ENCODE measurements at places on chromosomes 6 and 20.

- peak; percentile 48 for DNase-seq
Observed at GRCh38 chr6:142482249-142482648, 180.4 kb downstream of the ADGRG6 start.

GRCh38 chr6:89144354-89144906, 1.4 kb upstream of the PM20D2 start:
- DNase-seq = peak; percentile 64

DNA sequence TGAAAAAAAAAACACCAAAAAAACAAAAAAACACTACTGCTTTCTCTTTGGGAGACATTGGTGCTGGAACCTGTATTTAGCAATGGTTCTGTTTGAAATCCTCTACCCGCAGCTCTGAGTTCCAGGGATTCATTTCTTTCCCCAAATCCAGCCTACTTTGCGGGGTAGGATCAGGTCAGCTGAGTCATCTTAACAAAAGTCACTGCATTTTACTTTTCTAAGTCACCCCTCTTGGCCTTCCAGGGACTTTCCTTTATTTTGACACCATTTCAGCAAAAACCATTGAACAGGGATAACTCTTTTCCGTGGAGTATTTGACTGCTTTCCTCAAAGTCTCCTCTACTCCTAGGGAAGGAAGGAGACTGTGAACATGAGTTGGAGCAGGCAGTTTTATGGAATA, 837.6 kb downstream of the MAFB start:
- DNase-seq = no peak

DNA sequence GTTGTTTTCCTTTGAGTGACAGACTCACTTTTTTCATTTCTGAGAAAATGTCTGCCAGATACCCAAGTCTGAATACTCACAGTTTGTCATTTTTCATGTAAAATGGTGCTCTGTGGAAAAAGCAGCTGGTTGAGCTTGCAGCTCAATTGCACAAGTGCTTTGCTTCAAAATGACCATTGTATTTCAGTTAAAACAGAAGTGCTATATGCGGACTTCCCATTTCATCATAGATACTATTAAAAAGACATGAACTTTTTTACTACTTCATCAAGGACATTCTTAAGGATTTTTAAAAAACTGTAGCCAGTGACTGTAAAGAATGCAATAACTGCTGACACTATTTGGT, 61.5 kb downstream of the KCNS1 start:
- peak; percentile 42 for DNase-seq

- DNase-seq = no peak
Observed at GRCh38 chr6:108209738-108210137, 43.9 kb downstream of the NR2E1 start.

DNA sequence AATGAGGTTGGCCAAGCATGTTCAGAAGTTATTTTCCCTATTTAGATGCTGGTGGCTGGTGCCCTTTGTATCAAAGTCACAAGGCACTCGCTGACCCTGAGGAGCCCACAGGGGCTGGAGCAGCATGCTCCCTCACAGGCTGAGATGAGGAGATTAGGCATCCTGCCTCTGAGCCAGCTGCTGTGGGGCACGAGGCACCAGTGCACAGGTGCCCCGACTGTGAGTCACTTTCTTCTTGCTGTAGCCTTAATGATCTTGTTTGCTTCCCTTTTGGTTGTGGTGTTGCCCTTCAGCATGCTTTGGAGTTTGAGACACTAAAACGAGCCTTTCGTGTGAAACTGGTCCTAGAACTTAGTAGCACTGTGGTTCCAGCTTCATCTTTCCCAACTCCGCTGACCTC, 4.3 kb downstream of the PSMG4 start:
- DNase-seq = no peak

GRCh38 chr6:25788305-25788922, 33.9 kb downstream of the SLC17A4 start:
- DNase-seq = peak; percentile 53

- no peak for DNase-seq
Observed at GRCh38 chr6:149266659-149267058, 50.9 kb upstream of the TAB2 start.

DNA sequence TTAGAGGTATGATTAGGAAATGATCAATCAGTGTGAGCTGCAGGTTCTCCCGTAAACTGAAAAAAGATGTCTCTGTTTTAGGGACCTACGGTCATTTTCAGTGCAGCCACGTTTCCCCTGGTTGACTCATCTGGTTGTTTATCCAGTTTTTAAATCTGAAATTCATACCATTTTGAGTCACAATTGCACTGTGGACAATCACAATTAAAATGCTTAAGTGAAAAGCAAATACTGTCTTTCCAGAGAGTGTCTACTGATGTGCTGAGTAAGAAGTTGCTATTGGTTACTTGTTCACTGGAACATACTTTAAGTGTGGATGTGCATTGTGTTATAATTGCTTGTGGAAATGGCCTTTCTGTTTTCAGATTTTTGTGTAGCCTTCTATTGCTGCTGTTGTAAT, 305.1 kb upstream of the SASH1 start:
- no peak for DNase-seq

DNA sequence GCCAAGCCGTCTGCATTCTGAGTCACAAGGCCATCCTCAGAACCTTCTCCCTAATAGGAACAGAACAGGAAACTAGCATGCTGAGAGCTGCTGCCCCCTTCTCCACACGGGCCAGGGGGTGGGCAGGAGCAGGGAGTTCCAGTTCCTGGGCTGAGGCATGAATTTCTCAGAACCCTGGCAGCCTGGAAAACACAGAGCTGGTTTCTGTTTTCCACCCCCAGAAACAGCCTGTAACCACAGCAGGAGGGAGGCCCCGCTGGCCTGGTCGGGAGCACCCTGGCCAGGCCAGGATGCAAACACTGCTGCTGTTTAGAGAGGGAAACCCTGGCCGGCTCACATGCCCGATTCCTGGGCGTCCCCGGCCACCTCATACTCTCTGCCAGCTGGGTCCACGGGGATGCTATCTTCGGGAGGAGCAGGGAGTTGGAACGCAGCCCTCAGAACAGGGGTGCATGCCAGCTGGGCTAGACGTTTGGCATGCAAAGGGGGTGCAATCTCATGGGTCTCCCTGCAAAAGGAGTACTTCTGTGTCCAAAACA, 130.1 kb downstream of the NFATC2 start:
- DNase-seq = no peak

DNA sequence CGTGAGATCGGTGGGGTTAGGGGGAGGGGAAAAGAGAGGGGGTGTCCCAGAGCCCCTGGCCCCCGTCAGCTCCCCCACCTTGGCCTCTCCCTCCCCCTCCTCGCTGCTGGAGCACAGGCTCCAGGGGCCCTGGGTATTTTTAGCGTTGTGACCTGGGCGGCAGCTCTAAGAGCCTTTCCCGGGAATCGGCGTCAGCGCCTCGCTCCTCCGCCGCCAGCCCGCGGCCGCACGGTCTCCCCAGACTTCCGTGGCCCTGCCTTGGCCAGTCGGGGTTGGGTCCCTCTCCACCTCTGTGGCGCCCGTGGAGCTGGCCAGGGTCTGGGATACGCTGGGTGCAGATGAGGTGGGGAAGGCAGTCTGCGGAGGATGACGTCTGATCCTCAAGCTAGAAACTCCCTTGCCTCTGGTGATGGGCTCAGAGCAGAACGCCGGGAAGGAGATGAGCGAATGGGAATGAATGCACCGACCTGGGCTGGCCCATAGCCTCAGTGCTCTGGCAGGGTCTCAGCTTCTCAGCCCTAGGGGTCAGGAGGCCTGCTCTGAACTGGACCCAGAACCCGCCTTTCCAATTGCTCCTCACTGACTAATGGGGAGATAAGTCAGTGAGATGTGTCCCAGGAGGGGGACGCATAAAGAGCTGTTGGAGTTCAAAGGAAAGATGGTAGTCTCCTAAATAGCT, 883 bp upstream of the DBNDD2 start:
- no peak for DNase-seq

DNA sequence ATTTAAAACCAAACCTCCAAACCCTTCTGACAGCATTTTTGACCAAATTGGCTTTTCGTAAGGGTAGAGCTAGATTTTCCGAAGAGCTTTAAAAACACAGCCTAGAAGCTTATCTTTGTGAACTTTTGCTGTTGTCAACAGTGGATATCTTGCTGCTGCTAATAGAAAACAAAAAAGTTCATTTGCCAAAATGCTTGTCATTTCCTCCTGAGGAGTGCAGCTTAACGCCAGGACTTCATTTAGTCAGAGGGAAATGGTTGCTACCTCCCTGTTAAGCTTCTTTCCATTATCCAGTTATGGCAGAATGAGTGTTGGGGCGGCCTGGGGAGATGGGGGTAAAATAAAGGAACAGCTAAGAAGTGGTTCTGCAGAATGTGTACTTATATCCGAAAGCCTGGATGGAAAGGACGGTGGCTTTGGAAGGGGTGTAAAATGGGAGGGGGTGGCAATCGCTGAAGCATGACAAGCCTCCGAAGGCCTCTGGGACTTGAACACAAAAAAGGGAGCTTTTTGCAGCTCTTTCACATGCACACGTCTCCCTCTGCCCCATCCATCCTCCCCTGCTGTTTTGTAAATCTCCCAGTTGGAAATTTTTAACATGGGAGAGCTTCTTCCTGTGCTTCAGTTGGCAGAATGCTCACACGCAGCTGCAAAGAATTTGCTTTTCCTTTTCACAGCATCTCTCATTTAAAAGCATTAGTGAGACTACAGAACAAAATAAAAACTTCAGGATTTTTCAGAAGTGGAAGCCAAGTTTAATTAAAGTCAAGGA, 22.5 kb downstream of the JARID2 start:
- DNase-seq = peak; percentile 66

DNA sequence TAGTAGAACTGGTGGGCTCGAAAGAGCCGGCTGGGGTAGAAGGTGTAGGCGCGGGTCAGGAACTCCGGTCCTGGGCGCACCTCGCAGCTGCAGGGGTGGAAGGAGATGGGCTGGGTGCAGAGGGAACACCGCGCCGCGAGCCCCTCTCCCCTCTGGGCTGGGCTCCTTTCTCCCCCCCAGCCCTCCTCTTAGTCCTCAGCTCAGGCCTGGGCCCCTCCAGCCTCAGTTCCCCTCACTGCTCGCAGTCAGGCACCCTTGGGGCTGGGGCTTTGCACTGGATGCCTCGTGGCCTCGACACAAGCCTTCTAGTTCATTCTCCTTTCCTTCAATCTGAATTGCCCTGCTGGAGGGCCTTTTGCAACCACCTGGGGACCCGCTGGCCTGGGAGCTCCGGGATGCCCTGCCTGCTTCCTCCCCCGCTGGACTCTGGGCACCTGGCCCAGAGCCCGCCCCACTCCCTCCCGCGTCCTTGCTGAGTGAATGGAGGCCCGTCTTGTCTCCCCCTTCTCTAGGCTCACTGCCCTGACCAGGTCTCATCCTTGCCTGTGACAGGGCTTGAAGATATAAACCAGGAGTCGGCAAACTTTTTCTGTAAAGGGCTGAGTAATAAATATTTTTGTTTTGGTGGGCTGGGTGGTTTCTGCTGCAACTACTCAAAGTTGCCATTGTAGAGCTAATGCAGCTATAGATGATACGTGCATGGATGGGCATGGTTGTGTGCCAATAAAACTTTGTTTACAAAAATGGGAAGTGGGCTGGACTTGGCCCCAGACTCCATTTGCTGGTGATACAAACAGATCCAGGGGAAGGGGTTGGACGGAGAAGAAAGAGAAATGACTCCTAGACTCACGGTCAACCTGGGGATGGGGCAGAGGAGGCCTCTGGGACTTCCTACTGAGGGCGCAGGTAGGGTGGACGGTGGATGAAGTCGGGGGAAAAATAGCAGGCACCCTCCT, 47.3 kb downstream of the APCDD1L start:
- DNase-seq = no peak

- peak; percentile 39 for DNase-seq
Observed at GRCh38 chr6:89596056-89596455, 42.5 kb downstream of the LYRM2 start.

GRCh38 chr6:43865932-43866645, 96.1 kb downstream of the VEGFA start:
- peak; percentile 36 for DNase-seq
